ENCODE measurements at places on chromosomes 12 and 14.

DNA sequence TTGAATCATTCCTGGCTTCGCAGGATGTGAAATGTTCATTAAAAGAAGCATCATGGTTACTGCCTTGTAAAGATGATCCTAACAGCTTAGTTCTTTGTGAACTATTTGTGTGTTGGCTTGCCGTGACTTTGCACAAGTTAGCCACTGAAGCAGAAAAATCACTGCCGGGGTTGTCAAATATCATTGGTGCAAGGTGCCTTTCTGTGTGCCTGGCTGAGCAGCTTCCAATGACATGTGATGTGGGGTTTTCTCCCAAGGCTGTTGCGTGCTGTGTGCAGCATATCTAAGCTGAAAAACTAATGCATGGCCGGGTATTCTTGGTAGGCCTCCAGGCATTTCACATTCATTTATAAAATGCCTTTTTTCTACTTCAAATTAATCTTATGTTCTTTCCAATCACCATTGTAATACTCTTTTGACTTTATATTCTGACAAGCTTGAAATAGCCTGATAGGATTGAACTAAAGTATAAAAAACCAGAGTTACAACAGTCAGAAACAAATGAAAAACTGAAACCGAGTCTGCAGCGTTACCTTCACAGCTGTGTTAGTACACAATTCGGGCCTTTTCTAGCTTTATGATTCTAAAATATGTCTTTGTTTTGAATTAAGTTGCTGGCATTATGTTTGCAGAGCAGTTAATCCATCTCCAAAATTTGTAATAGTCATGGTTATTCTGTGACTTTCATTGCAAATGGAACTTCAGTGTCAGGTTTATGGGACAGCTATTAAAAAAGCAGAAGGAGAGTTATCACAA lies 222.1 kb downstream of the SYT1 start:
- no peak for DNase-seq

DNA sequence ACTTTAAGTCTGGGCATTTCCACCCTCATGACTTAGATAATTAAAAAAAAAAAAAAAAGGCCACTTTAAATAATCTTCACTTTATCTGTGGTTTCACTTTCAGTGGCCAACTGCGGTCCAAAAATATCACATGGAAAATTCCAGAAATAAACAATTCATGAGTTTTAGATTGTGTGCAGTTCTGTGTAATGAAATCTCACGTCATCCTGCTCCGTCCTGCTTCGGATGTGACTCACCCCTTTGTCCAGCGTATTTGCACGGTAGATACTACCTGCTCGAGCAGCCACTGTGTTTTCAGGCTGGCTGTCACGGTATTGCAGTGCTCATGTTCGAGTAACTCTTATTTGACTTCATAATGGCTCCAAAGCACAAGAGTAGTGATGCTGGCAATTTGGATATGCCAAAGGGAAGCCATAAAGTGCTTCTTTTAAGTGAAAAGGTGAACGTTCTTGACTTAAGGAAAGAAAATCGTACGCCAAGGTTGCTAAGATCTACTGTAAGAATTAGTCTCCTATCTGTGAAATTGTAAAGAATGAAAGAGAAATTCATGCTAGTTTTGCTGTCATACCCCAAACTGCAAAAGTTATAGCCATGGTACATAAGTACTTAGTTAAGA lies 2.4 kb downstream of the E2F7 start:
- DNase-seq: no peak

DNA sequence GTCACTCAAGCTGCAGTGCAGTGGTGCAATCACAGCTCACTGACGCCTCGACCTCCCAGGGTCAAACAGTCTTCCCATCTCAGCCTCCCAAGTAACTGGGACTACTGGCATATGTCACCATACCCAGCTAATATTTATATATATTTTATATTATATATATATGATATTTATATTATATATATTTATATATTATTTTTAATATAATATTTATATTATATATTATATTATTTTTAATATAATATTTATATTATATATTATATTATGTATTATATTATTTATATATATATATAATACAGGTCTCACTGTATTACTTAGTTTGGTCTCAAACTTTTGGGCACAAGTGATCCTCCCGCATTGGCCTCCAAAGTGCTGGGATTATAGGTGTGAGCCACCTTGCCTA lies 9.4 kb downstream of the ZNF84 start:
- no peak for DNase-seq

DNA sequence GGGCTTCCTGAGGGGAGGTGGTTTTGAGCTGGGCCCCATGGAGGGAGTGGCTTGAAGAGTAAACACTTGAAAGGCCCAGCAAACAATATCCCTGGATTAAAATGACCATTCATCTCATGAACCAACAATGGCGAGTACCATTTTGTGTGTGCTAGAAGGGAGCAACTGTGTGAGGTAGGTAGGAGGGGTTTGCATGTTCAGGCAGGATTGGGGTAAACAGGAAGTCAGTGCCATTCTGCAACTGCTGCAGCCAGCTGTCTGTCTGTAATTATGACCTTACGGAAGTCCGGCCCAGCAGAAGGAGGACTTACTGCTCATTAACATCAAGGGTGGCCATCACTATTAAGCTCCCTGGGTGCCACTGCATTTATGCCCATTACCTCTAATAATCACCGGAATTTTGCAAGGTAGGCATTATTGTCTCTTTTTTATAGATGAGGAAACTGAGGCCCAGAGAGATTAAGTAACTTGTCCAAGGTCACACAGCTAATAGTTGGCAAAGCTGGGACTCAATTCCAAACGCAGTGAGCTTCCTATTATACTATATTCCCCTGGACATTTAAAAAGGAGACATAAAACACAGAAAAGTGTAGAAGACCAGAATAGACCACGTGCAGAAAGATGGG lies 16.6 kb upstream of the IFI27L2 start:
- DNase-seq: no peak

DNA sequence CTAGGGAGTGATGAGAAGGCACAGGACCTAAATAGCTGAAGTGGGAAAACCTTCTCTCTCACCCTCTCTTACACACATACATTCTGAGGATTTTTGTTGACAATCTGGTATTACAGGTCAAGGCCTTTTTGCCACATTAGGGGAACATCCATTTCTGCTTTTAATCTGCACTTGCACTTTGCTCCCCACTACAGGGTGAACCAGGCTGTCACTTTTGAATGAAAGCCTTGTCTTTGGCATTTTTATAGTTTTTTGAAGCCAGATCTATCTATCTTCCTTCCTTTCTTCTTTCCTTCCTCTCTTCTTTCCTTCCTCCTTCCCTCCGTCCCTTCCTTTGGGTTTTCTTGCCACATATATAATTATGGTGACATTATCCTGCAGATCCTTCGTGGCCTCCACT lies 165.9 kb upstream of the OTX2 start:
- DNase-seq: no peak

DNA sequence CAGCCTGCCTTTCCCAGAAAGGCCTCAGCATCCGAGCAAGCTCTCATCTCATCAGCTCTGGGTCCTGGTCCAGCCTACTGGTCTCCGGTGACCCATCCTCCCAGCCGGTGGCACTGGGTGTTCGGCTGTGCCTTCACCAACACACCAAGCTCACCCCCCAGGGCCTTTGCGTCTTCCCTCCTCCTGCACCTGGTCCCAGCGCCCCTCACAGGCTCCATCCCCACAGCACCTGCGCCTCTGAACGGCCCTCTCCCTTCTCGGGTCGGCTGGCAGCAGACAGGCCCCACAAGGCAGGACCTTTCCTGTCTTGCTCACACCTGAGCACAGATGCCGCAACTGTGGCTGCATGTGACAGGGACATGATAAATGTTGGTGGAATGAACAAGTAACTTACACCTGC lies 13.1 kb downstream of the P2RX2 start:
- no peak for DNase-seq

GRCh38 chr14:71267007-71267513 lies 359.8 kb downstream of the PCNX1 start:
- no peak for DNase-seq

DNA sequence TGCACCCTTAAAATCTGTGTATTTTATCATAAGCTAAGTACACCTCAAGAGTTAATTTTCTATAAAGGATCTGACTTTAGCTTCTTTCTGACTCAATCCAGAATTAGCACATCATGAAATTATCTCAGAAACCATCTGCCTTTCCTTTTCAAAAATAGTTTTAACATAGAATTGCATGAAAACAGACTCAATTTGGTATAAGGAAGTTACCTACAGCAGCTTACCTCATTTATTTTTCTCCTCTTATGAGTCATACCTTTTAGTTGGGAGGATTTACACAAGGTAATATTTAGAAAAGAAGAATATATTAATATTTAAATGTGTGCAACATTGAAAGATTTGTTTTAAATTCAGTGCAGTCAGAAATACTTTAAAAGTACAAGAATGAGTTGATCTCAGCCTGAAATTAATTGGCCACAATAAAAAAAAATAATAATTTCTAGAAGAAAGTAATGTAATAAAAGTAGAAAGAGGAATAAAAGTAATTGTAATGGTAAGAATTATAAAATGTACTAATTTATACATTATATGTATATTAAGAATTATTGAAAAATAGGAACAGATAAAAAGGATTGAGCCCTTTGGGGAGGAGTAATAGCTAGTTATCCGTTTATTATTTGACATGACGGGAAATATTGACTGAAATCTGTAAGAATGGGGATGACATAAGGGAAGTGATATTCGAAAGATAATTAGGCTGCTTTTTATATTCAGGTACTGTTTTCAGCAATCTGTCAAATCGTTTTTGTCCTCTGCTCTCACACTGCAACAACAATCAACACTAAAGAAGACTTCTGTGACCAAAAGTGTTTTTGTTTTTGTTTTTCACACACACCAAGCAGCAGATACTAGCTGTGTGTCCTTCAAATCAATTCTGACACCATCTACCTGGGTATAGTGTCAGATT lies 20.5 kb downstream of the ADAM21 start:
- DNase-seq: no peak

DNA sequence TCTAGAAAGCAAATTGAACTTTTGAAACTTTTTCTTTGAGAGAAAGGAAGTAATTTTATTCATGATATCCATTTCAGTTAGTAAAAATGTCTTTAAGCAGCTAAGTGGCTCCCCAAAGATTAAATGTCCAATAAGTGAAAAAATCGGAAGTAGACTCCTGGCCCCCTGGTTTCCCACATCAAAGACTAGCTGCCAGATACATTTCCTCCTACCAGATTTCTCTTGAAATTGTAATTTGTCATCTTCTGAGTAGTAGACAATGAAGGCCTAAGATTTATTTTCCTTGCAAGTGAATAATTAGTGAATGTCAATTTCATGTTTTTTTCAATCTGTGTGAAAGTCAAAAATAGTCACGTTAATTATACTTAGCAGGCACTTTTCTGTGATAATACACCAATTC lies 321.9 kb downstream of the SYT1 start:
- DNase-seq: no peak

DNA sequence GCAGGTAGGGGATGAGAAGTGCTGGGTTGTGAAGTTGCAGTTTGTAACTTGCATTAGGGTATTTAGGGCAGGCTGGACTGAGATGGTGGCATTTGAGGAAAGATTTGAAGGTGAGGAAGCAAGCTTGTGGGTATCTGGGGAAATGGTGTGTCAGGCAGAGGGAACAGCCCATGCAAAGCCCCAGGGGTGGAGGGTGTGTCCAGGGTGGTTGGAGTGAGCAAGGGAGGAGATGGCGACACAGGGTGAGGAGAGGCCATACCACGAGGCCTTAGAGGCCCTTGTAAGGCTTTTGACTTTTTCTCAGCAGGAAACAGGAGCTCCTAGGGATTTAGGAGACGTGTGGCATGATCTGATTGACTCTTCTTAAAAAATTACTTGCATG lies 136.9 kb downstream of the NUAK1 start:
- no peak for DNase-seq

- DNase-seq: no peak
These were observed 102.4 kb downstream of the RFLNA start for GRCh38 chr12:124397399-124397679.

DNA sequence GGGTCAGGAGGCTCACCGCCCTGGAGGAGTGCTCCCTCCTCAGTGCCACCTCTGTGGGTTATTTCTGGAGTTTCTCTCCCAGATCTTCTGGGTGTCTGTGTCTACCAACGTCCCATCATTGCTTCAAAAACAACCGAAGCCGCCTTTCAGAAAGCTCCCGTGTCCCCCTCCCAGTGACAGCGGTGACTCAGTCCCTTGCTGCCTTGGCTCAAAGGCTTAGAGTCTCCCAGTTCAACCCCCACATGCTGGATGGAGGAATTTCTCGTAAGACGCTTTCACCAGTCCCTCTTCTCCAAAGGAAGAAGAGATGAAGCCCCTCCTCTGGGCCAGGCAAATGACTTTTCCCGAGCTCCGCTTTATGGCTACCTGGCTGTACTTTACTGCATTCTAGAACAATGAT lies 146.6 kb downstream of the RBM19 start:
- no peak for DNase-seq

DNA sequence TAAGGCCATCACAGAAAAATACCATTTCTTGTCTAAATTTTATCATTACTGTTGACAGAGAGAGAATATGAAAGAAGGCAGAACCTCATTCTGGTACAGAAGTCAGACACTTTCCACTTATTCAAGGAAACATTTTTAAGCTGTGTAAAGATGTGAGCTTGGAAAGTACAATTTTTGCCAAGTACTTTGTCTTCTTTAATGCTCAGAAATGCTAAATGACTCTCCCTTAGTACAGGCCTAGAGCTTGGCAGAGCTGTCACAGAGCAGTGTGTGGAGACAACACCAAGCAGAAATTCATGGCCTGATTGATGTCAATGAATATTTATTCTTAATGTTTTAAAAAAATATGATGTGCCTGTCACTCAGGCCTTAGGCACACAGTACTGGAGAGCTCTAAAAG lies 20.7 kb downstream of the NT5DC3 start:
- no peak for DNase-seq

DNA sequence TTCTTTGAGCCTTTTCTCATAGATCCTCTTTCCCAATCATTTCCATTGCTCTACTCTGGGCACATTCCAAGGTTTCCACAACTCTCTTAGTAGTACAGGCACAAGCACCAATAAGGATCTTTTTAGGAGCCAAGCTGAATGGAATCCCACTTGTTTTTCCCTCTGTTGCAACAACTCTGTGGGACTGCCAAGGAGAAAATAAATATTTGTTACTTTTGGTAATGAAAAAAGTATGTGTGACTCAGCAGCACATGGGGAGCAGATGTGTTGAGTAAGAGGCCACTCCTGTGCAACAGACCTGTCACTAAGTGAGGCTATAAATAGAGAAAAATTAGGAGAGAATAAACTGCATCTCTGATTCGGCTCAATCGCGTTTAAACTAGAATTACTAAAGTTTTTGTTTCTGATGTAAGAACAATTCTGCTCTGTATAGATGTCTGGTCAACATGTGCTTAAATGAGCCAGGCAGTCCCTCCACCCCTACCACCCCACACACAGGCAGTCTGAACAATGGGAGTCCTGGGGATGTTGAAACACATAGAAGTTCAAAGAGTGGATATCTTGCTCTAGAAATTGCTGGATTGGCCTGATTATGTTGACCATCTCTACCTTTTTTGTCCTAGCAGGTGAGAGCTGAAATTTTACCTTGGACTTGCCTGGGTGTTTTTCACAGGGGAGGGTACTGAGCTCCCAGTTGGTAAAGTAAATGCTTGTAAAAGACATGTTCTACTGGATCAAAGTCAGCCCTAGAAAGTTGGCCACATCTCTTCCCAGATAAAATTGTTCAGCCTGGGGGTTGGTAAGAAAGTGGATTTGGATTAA lies 244.3 kb upstream of the NOVA1 start:
- DNase-seq: no peak

- DNase-seq: no peak
These were observed 213.9 kb downstream of the SLC15A4 start for GRCh38 chr12:128609861-128610260.

Data from activated naive CD4-positive, alpha-beta T cell (primary cell).